ENCODE measurements at places on chromosomes 1 and 21.

- no peak for DNase-seq
Observed at GRCh38 chr1:52268372-52268771, 97.6 kb downstream of the CC2D1B start.

DNA sequence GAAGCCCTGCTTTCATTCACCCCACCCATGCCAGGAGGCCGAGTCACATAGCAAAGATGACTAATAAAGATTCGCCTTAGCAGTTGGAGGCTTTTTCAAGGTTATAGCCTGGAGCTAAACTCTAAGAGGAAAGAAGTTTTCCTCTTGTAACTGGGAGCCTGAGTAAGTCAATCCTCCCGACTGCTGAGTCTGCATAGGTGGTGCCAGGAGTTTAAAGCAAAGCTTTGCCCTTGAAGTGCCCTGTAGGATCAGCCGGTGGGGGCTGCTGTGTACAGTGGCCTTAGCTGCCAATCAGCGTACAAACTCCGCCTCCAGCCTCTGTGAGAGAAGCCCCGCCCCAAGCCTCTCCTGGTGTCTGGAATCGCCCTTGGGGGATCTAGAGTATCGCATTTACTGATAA lies 147.5 kb upstream of the SPATA6 start:
- DNase-seq = peak; percentile 61

GRCh38 chr1:156463874-156464273 lies 36.7 kb downstream of the MEF2D start:
- peak; percentile 19 for DNase-seq

GRCh38 chr1:32724678-32725614 lies 22.4 kb upstream of the SYNC start:
- peak; percentile 93 for DNase-seq

- DNase-seq = peak; percentile 47
Observed at GRCh38 chr1:76142771-76143540, 68.4 kb downstream of the ST6GALNAC3 start.

- no peak for DNase-seq
Observed at GRCh38 chr1:85068846-85069245, 20.5 kb upstream of the MCOLN3 start.
